ENCODE measurements at places on chromosomes 13 and 19.

- DNase-seq: no peak
These were observed 712 bp upstream of the PDX1 start for GRCh38 chr13:27918918-27919658.

DNA sequence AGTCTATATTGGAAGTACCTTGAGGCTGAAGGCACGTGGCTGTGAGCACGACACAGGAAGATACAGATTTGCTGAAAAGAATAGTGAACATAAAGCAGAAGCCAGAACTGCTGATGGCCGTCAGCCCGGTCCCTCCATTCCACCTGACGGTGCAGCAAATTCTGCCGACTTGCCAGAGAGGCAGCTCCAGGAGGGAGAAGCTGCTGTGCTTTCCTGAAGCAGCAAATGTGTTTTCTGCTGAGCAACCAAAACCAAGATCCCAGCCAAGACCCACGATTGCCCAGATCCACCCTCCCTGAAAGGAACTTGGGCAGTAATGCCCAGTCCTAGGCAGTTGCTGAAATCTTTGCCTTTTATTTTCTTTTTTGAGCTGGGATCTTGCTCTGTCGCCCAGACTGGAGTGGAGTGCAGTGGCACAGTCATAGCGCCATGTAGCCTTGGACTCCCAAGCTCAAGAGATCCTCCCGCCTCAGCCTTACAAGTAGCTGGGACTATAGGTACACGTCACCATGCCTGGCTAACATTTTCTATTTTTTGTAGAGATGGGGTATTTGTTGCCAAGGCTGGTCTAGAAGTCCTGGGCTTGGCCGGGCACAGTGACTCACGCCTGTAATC lies 7.0 kb upstream of the RCN3 start:
- no peak for DNase-seq

- DNase-seq: no peak
These were observed 10.4 kb downstream of the SPINT2 start for GRCh38 chr19:38274739-38275138.

GRCh38 chr13:25301347-25302113 lies at the start of gene NUP58:
NUP58 (plus strand) TSS chr13:25301625; CDS start chr13:25301774, 149 bp downstream.
- DNase-seq: peak; percentile 62

DNA sequence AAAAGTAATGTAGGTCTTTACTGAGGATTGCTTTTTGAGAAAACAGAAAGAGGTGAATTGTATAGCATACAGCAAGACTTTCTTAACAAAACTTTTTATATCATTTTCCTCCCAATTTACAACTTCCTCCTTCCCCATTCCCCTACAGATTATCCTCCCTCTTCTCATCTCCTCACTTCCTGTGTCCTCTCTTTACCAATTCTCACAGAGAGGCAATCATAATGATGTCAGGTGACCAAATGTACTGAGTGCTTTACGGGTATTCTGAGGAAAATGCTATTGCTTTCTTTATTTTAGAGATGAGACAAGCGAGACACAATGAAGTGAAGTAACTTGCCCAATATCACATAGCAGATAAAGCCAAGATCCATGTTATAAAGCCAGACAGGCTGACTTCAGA lies 1.7 kb upstream of the MTMR6 start:
- no peak for DNase-seq

GRCh38 chr19:11483366-11484111 lies 2.7 kb upstream of the ELAVL3 start:
- DNase-seq: no peak

DNA sequence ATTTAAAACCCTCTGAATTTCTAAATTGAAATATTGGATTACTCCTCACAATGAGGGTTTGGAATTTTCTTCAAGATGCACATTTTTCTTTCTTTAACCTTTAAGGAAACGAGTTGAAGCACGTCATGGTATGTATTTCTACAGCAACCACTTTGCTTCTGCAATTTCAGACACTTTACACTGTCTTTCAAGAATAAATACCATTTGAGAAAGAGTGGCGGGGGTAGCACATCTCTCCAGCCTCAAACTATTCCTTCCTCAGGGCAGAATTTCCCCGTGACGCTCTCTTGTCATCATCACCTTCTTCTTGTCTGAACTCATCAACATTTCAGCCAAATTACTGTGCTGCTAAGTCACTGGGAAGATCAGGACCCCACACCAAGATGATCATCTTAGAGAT lies 1073.4 kb downstream of the EFNB2 start:
- no peak for DNase-seq

- DNase-seq: no peak
These were observed 79.4 kb upstream of the ZNF507 start for GRCh38 chr19:32265995-32266394.

- DNase-seq: no peak
These were observed 8.9 kb downstream of the ATG4D start for GRCh38 chr19:10552510-10553053.

DNA sequence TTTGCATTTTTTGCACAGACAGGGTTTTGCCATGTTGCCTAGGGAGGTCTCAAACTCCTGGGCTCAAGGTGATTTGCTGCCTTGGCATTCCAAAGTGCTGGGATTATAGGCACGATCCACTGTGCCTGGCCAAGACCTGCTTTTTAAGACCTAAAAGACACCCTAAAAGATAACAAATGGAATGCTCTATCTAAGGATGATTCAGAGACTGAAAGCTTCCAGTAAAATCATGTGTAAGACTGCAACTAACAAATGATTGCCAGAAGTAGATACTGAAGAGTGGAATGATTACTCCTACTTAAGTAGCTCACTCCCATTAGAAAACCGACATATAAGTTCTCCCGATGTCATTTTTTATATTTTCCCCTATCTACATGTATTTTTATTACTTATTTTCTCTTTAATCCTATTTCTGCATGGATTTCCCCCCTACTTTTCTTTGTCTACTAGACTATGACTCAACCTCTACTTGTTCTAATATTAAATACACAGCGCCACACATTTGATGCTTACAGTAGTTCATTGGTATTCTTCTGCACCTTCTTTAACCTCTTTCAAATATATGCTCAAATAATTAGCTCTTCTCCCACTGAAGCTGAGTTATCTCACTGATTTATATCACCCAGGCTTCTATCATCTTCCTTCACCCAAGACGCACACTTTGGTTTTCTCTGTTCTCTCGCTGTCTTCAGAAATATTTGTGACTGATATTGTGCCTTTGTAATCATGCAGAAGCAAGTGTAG lies 32.2 kb upstream of the KLF12 start:
- DNase-seq: no peak

DNA sequence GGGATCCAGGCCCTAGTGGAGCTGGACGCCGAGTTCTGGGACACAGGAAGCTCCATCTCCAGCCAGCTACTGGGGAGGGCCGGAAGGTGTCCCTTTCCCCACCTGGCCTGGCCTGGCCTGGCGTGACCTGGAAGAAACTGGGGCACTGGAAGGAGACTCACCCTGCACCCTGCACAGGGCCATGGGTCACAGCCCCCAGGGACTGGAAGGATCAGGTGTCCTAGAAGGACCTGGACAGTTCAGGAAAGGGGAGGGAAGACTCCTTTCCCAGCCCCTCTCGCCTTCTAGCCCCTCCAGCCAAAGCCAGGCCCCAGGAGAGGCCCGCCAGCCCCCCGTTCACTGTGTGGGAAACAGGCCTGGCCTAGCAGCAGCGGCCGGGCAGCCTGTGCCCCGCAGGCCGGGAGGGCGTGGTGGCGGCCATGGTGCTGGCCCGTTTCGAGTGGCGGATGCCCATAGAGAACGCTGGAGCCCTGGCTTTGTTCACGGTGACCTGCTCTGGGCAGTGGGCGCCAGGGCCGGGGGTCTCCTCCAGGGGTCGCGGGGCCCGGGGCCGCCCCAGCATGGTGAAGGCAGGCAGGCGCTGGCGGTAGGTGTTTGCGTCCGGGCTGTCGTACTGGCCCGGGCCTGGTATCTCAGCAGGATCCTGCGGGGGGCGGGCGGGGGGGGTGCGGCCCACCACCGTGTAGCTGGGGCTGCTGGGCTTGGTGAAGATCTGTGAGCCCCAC lies 2.8 kb upstream of the SHC2 start:
- no peak for DNase-seq

DNA sequence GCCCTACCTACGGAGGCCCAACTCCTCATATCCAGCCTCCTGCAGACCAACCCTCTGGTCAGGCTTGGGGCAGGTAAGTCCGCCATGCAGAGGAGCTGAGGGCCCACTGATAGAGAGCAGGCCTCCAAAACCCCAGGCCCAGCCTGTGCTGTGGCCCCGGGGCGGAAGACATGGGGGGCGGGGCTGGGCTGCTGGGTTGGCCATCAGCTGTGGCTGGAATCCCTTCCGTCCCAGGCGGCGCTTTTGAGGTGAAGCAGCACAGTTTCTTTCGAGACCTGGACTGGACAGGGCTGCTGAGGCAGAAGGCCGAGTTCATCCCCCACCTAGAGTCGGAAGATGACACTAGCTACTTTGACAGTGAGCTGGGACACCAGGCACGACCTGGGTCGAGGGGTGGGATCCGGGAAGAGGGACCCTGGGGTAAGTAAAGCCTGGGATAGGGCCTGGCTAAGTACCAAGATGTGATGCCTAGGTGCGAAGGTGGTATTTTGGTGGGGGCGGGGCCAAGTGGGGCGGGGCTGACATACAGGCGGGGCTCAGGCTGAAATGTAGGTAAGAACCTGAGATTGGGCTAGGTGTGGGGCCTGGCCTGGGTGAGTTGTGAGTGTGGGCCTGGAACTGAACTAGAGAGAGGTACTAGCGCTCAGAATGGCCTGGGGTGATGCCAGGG lies 15.4 kb downstream of the DNASE2 start:
- DNase-seq: no peak

GRCh38 chr19:2168619-2169424 lies 5.1 kb downstream of the DOT1L start:
- DNase-seq: no peak

GRCh38 chr19:34173193-34173956 lies 1.1 kb downstream of the LSM14A start:
- DNase-seq: no peak

- DNase-seq: no peak
These were observed 4.4 kb downstream of the BCAT2 start for GRCh38 chr19:48806518-48806817.

- DNase-seq: no peak
These were observed 84.8 kb downstream of the SLC25A15 start for GRCh38 chr13:40874138-40874779.

DNA sequence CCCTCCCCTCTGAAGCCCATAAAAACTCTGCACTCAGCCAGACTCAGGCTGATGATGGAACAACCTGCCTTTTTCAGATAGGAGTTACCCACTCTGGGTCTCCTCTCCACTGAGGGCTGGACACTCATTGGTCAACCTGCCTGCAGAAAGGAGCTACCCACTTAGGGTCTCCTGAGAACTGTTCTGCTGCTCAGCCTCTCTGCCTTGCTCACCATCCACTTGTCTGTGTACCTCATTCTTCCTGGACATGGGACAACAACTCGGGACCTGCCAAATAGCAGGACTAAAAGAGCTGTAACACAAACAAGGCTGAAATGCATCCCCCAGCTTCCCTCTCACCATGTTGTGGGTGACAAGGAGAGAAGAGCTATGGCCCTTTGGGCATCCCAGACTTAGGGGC lies 18.4 kb upstream of the RCBTB2 start:
- no peak for DNase-seq

GRCh38 chr13:110576736-110577476 lies 15.4 kb upstream of the RAB20 start:
- DNase-seq: no peak

DNA sequence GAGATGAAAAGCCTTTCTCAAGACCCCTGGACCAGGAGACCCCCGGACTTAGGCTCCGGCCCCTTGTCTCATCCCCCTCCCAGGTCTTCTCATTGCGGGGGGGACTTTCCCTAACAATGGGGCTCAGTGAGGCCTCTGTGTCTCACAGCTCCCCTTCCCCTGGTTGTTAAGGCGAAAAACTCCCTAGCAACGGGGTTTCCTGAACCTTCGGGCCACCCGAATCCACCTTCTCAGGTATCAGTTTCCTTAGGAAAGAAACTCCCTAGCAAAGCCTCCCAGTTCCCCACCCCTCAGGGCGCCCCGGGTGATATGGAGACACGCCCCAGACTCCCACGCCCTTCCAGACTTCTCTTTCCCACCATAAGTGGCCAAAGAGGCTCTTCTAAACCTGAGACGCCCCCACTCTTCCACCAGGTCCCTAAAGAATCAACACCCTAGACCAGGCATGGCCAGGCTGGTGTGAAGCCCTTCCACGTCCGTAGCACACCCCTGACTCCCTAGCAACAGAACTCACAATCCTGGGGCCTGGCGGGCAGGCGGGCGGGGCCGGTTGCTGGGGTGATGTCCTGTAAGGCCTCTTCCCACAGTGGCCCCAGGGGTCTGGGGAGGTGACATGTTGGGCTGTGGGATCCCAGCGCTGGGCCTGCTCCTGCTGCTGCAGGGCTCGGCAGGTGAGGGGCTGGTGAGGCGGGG lies at the start of gene TMEM190:
Gene TMEM190, plus strand, starts transcription at position 586 of the 693 bp plus-strand sequence. Its CDS starts 28 bp downstream, at position 614.
- DNase-seq: no peak

- no peak for DNase-seq
These were observed 4.5 kb downstream of the ATP4B start for GRCh38 chr13:113653264-113654174.

DNA sequence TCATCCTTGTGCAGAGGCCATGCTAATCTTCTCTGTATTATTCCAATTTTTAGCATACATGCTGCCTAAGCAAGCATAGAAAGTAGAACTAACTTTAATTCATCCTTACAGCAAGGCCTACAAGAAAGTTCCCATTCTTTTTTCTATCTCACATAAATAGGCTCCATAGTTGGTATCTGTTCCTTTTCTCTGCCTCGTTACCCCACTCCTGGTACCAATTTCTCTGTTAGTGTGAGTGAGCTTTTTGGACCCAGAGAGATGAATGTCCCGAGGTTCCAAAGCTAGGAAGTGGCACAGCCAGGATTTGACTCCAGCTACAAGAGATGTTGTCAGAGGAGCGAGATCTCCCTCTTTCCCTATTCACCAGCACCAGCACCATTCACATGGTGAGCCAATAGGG lies 9.7 kb downstream of the HIF3A start:
- no peak for DNase-seq

DNA sequence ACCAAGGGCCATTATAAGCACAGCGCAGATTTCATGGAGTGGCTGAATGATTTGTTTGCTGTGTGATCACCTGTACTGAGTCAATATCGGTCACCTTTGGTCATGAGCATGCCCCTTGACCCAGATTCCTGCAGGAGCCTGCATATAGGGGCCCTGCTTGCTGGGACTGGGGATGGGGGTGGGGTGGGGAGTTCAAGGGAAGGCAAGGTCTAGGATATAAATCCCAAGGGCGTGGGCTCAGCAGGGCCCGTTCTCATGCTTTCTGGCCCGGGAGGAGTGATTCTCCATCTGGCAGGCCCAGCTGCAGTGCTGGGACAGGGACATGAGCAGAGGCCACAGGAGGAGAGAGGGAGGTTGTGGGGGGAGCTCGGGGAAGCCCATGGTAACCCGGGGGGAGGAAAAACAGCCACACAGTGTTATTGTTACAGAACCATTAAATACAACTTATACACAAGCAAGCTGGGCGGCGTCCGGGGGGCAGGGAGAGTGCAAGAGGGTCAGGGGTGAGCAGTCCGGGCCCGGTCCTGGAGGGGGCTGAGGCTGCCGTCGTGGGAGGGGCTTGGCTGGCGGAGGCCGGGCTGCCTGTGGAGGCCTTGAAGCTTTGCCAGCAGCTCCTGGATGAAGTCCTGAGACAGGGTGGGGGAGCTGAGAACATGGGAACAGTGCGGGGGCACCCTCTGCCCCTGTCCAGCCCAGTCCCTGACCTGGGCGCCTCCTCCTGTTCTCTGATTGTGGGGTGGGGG lies 5.2 kb downstream of the PPP1R14A start:
- no peak for DNase-seq
